Endothelial cell of coronary artery (primary cell): ENCODE measurements at places on chromosomes 3 and 15. TPM values are rescaled to one million over a fixed set of nuclear protein-coding genes. Genes with fewer than 3 reads are reported as not detected.

The SEMA5B gene
- under 0.01 and 0.09 TPM in 2 replicates for total RNA-seq

The GOLGA8R gene
- total RNA-seq = 0.54 and 1.9 TPM in 2 replicates

The EXOG gene
- total RNA-seq = 12.3 and 12.9 TPM in 2 replicates

The RPL14 gene
- total RNA-seq = 663 and 737 TPM in 2 replicates

The PTPRG gene
- total RNA-seq = 41.6 and 48.8 TPM in 2 replicates

The PLS1 gene
- total RNA-seq = 0.99 and 1.5 TPM in 2 replicates

The PYDC2 gene
- total RNA-seq = not detected in 2 replicates

The TERC gene
- 46.9 and 184 TPM in 2 replicates for total RNA-seq

The GMPPB gene
- total RNA-seq = 36.7 and 47.6 TPM in 2 replicates

The ITIH3 gene
- total RNA-seq = 0.09 TPM in 1 of 2 replicates, not detected in the other

The RAB43 gene
- total RNA-seq = 20.5 and 23.0 TPM in 2 replicates

The SHC4 gene
- 0.09 and 0.54 TPM in 2 replicates for total RNA-seq

The TGM5 gene
- total RNA-seq = not detected in 2 replicates

The WNT5A gene
- 0.09 and 0.75 TPM in 2 replicates for total RNA-seq

The IL5RA gene
- total RNA-seq = not detected in 2 replicates

The GRM2 gene
- total RNA-seq = 0.09 TPM in 2 replicates

The MEIS2 gene
- 39.1 and 55.5 TPM in 2 replicates for total RNA-seq

The GMNC gene
- under 0.01 TPM in 1 of 2 replicates, not detected in the other for total RNA-seq

The SPINT1 gene
- 0.45 and 0.56 TPM in 2 replicates for total RNA-seq

The WDR93 gene
- total RNA-seq = under 0.01 TPM in 2 replicates

The SAMMSON gene
- total RNA-seq = not detected in 2 replicates

The IDH3A gene
- total RNA-seq = 27.4 and 27.7 TPM in 2 replicates

The CIDEC gene
- 0.09 TPM in 1 of 2 replicates, not detected in the other for total RNA-seq

The SPATA16 gene
- total RNA-seq = not detected in 2 replicates

The GOLGA6C gene
- total RNA-seq = under 0.01 TPM in 1 of 2 replicates, not detected in the other

The OR5K2 gene
- total RNA-seq = not detected in 2 replicates

The LHFPL4 gene
- not detected in 2 replicates for total RNA-seq

The IGSF11 gene
- not detected in 2 replicates for total RNA-seq

The ATP10A gene
- 4.3 TPM in 1 of 2 replicates, not detected in the other for total RNA-seq

The CLSTN2 gene
- 0.09 TPM in 2 replicates for total RNA-seq

The CTDSPL gene
- total RNA-seq = 22.4 and 29.7 TPM in 2 replicates

The GYG1 gene
- total RNA-seq = 33.6 and 46.8 TPM in 2 replicates

The TRPC1 gene
- 8.5 and 18.6 TPM in 2 replicates for total RNA-seq

The WDR72 gene
- total RNA-seq = not detected in 2 replicates

The GP5 gene
- total RNA-seq = 0.09 TPM in 1 of 2 replicates, not detected in the other

The LRTM1 gene
- not detected in 2 replicates for total RNA-seq

The MYZAP gene
- 4.2 and 7.6 TPM in 2 replicates for total RNA-seq

The HHATL gene
- not detected in 2 replicates for total RNA-seq

The ANKRD63 gene
- total RNA-seq = 0.09 TPM in 2 replicates

The GPR156 gene
- total RNA-seq = under 0.01 and 0.09 TPM in 2 replicates

The DPPA4 gene
- total RNA-seq = not detected in 2 replicates

The CASR gene
- not detected in 2 replicates for total RNA-seq

The NRG4 gene
- not detected in 2 replicates for total RNA-seq

The NR2F2 gene
- total RNA-seq = 9.4 and 13.7 TPM in 2 replicates

The CNBP gene
- 232 and 246 TPM in 2 replicates for total RNA-seq

The ROPN1 gene
- not detected in 2 replicates for total RNA-seq

The GLCE gene
- 147 and 156 TPM in 2 replicates for total RNA-seq

The MST1R gene
- 0.28 and 0.54 TPM in 2 replicates for total RNA-seq

The EFL1 gene
- 21.9 and 31.2 TPM in 2 replicates for total RNA-seq

The OXTR gene
- total RNA-seq = 0.18 and 10.7 TPM in 2 replicates

The PIERCE2 gene
- 0.94 and 1.3 TPM in 2 replicates for total RNA-seq

The GAP43 gene
- not detected in 2 replicates for total RNA-seq

The P3H2 gene
- 1.4 and 5.0 TPM in 2 replicates for total RNA-seq

The CMC1 gene
- 3.4 and 5.0 TPM in 2 replicates for total RNA-seq
